ENCODE measurements at places on chromosomes 7 and 10.

DNA sequence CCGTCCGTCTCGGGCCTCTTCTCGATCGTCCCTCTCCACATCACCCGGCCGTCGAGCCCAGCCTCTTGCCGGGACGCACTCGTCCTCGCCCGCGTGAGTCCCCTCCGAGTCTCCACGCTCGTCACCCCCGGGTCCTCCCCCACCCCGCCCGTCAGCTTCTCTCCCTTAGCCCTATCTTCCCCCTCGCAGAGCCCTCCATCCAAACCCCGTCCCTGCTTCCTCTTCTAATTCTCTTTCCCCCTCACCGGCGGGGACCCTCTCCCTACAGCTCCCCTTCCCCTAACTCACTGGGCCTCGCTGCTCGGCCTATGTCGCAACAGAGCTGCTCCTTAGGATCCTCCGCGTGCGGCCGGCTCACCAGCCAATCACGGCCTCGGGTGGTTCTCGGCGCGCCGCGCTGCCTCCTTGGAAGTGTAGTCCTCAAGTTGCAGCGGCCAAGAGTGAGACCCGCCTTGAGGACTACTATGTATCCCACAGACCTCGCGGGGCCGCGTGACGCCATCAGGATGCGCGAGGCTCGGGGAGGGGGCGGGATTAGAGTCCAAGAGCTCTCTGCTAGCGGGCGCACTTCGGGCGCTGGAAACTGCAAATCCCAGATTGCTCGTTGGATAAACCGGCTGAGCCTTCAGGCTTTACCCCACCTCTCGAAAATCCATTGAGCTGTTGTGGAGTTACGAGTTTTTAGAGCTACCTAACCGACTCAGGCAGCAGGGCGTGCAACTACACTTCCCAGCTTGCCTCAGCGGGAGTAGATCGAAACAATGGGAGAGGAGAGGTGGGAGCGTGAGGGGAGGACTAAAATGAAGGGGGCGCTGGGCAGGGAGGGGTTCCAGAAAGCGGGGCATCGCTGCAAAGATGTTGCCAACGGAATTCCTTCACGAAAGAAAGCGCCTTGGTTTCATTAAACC, at the start of gene ABCF2:
TSS of gene ABCF2 (minus strand) at position 331 of the 908 bp plus-strand sequence. CDS start 747 bp downstream, outside the sequence.
- DNase-seq = peak; percentile 100

GRCh38 chr7:125561006-125561405, 631.4 kb upstream of the POT1 start:
- DNase-seq = no peak

GRCh38 chr7:135366843-135367508, 133.3 kb downstream of the STRA8 start:
- no peak for DNase-seq

- no peak for DNase-seq
Measured at GRCh38 chr10:127276794-127277462, 80.5 kb upstream of the INSYN2A start.

GRCh38 chr7:105462765-105463420, 59.2 kb downstream of the PUS7 start:
- DNase-seq = no peak

- no peak for DNase-seq
Measured at GRCh38 chr7:158648787-158649186, 55.8 kb downstream of the NCAPG2 start.

GRCh38 chr7:140074780-140075179, 12.0 kb upstream of the PARP12 start:
- DNase-seq = no peak

DNA sequence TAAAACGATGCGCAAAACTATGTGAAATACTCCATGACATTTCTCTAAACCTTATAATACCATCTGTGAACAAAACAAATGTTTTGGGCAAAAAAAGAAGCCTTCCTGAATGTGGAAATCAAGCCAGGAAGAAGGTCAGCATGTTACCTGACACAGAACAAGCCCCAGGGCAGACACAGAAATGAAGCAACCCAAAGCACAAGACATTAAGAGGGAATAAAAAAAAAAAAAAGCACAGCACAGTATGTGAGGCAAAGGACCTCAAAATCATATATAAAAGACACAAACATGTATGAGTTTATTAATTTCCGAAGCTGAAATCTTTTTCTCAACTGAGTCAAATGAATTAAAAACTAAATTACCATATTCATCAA, 161.8 kb downstream of the SKIDA1 start:
- DNase-seq = no peak

DNA sequence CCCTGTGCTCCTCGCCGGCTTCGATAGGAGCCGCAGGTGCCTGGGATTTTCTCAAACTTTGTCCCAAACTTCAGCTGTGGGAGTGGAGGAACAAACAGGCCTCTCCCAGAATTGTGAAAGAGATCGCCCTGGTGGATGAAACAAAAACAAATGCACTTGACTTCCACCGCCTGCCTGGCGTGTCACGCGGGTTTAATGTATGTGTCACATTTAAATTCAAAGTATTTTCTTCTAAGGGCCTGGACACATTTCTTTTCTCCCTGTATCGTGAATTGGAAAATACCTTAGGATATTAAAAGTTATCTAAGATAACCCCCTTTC, 694 bp upstream of the WASL start:
- no peak for DNase-seq

DNA sequence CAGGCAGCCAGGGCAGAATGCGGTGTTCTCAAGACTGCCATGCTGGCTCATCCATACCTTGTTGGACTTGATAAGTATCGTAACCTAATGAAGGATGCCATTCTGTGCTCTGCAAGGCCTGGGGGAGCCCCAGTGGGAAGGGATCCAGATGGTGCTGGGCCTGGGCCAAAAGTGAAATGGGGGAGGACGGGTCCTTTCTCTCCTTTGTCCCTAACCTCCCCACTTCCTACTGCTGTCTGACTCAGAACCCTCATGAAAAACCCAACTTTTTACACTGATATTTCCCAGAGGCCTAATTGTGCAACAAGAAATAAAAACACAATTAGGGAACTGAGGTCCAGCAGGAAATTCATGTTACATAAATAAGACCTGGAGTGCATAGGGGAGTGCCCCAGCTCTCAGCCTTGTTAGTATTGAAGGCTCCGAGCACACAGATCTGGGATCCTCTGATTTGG, 193.7 kb upstream of the SVIL start:
- DNase-seq = no peak

DNA sequence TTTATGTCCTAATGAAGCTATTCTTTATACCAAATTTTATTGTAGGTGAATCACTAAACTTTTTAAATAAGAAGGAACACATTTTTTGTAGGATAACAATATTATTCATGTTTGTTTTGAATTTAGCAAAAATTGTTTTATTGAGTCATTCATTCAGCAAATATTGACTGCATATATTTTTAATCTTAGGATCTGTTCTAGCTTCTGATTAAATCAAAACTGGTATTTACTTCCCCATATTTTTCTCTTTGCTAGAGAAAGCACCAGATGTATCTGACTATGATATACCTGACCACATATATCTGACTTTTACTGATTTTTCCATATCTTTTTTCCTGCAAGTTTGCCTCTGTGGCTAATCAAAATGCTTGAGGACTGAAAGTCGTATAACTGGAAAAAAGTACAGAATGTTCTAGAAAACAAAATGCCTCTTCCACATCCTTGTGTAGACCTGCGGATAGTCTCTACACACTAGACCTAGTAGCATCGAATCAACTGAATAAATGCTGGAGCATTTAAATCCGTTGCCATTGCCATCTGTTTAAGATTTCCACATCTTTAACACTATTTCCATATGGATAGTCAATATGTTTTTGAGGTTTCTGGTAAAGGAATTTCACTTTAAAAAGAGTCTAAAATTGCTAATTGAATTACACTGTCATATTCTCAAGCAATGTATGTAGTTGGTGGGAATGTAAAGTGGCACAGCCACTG, 594.7 kb downstream of the KCNMA1 start:
- no peak for DNase-seq

- peak; percentile 71 for DNase-seq
Measured at GRCh38 chr7:35519971-35520809, 174.7 kb downstream of the HERPUD2 start.

- no peak for DNase-seq
Measured at GRCh38 chr7:36185756-36186155, 32.7 kb downstream of the EEPD1 start.

- no peak for DNase-seq
Measured at GRCh38 chr7:139993169-139993568, 69.6 kb downstream of the PARP12 start.

- no peak for DNase-seq
Measured at GRCh38 chr7:88355011-88355410, 48.3 kb upstream of the STEAP4 start.

DNA sequence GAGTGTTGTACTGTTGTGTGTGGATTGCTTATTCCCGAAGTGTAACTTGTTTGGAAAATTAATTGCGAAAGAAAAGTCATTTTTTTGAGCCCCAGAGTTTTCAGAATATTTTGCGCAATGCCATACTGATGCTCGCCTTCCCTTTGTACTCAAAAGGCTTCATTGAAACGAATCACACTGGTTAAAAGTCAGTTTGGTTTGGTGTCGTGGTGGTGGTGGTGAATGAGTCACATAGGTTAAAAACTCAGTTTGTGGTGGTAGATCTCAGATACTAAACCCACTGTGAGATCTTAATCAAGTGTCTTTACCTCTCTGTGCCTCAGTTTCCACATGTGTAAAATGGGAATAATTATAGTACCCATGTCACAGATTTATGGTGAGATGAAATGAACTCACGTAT, 61.1 kb upstream of the IL6 start:
- peak; percentile 61 for DNase-seq
